Activated CD8-positive, alpha-beta memory T cell treated with anti-CD3 and anti-CD28 coated beads for 36 hours (primary cell): ENCODE measurements at places on chromosomes 3 and 15. TPM values are rescaled to one million over a fixed set of nuclear protein-coding genes. Genes with fewer than 3 reads are reported as not detected.

EIF5A2 gene
- 9.4 TPM for total RNA-seq

ILDR1 gene
- total RNA-seq: not detected

MEX3B gene
- total RNA-seq: 0.51 TPM

HRH1 gene
- 0.46 TPM for total RNA-seq

ARPP21 gene
- total RNA-seq: not detected

PRR23C gene
- not detected for total RNA-seq

PROS1 gene
- total RNA-seq: 0.80 TPM

USP50 gene
- total RNA-seq: not detected

CFAP100 gene
- not detected for total RNA-seq

SNRPA1 gene
- 233 TPM for total RNA-seq

CRYGS gene
- 2.4 TPM for total RNA-seq

MSL2 gene
- 36.4 TPM for total RNA-seq

SCAANT1 gene
- not detected for total RNA-seq

SLC2A2 gene
- total RNA-seq: not detected

TAGLN3 gene
- total RNA-seq: 0.52 TPM

SOX14 gene
- not detected for total RNA-seq
